ENCODE measurements at places on chromosomes 7 and 10.
A peak's percentile ranks its signal among the peaks of the same experiment; 100 is the strongest.

DNA sequence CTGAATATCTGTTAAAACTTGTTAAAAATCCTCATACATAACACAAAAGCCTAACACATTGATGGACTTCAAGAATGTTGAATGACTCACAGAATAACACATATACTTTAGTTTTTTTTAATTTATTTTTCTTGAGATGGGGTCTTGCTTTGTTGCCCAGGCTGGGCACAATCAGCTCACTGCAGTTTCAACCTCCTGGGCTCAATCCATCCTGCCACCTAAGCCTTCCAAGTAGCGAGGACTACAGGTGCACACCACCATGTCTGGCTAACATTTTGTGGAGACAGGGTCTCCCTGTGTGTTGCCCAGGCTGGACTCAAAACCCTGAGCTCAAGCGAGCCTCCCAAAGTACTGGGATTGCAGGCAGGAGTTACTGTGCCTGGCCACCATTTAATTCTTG is 28.1 kb downstream of the SUV39H2 start:
- DNase-seq: no peak

- DNase-seq: no peak
These were observed 1.6 kb downstream of the ATP6V0E2 start for GRCh38 chr7:149875396-149875795.

DNA sequence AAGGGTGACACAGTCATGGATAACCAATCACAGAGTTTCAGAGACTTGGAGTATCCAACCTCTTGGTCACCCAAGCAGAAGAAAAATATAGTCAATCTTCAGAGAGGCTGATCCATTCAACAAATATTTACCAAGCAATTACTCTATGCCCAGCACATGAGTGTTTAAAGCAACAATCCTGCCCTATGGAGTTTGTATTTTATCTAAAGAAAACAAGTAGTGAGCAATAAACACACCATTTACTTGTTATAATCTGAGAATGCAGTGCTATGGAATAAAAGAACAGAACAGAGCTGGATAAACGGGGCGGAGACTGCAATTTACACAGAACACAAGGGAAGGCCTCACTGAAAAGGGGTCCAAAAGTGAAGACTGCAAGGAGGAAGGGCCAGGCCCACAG is 63.8 kb downstream of the GRB10 start:
- peak; percentile 39 for DNase-seq

DNA sequence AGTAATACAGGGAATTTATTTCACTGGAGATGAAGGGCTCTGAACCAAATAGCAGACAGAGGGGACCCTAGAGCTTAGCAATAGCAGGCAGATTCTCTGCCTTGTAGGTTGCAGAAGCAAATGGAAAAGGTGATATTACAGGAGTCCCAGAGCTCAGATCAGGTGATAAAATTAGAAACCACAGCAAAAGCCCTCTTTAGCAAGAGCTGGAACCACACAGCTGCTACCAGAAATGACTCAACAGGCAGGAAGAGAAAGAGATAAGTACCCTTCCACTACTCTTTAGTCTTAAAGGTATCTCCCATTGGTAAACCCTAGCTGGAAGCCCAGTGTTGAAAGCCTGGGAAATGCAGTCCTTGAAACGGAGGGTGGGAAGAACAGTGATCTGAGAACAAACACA is 535.6 kb upstream of the GHITM start:
- DNase-seq: no peak

DNA sequence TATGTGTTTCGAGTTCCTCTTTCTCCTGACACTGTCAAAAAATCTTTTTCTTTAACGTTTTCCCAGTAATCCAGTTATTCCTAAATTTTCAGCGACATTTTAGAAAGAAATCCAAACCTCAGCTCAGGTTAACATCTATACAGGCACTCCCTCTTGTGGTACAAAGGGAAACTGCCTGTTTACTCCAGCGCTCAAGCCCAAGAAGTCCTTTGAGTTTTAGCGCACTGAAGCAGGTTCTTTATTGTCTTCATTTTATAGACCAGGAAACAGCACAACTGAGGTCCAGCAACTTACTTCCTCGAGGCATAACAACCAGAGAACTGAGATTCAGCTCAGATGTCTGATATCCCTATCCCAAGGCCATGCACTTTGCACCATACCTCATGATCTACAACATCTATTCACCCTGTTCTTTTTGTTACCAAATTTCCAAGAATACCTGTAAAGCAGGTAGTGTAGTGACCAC is 287.2 kb upstream of the MKLN1 start:
- peak; percentile 47 for DNase-seq

GRCh38 chr7:142077762-142078161 is 33.8 kb upstream of the MGAM2 start:
- DNase-seq: no peak

- no peak for DNase-seq
These were observed 5.3 kb downstream of the FGF8 start for GRCh38 chr10:101770331-101771215.

DNA sequence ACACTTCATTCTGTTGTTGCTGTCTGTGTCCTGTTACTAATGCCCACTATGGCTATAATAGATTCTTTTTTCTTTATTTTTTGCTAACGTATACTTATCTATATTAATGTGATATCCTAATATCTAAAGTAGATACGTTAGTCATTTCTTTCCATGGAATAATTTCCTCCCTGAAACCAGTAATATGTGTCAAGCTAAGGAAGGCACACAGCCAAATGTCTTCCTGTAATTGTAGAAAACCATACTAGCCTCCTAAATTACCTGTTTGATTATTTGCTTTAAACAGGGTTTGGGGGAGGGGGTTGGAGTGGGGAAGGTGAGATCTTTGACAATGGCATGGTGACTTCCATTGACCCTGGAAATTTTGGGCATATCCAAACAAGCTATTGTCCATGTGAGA is 56.4 kb downstream of the THNSL1 start:
- no peak for DNase-seq

- no peak for DNase-seq
These were observed 347.2 kb downstream of the CALN1 start for GRCh38 chr7:72064916-72065315.

GRCh38 chr10:6301488-6302075 is 98.8 kb downstream of the PFKFB3 start:
- DNase-seq: no peak

DNA sequence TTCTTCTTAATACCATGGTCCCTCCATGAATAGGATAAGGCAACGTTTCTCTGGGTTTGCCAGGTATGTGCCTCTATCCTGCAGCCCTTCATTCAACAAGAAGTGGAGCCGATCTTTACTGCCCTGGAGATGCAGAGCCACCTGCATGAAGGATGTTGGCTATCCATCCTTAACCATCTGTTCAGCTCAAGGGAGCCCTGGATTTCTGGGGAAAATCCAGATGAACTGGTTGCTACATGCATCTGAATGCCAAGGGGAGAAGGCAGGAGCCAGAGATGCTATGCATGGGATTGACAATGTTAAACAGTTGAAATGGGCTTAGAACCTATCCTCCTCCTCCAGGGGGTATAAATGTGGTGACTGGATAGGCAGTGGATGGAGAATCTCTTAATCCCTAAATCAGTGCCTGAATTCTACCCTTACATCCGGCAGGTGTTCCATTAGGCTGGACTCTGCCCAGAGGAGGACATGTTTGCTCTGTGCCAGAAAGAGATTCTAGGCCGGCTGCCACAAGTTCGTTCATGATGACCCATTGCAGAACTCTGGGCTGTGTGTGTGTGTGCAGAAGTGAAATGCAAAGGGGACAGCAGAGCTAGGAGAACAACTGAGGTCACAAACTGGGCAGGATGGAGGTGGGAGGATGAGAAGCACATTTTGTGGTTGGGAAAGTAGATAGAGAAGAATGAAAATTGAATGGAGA is 15.6 kb downstream of the CPED1 start:
- DNase-seq: no peak

- no peak for DNase-seq
These were observed 18.7 kb upstream of the DDIT4 start for GRCh38 chr10:72254813-72255568.

- no peak for DNase-seq
These were observed 92.5 kb downstream of the ELAPOR2 start for GRCh38 chr7:86966916-86967315.

DNA sequence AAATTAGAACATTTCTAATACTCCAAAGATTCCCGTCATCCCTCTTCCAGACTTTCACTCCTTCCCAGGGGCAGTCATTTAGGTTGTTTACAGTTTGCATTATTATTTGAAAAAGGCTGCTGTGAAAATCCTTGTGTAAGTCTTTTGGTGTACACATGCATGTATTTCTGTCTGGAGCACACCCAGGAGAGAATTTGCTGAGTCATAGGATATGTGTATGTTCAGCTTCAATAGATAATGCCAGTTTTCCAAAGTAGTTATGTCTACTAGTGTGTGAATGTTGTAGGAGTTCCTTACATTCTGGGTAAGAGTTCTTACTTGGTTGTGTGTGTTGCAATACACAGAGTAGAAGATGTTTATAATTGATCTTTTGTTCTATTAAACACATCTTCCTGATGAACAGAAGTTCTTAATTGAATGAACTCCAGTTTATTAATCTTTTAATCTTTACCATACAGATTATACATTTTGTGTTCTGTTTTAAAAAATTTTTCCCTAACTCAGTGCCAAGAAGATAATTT is 25.3 kb downstream of the CROT start:
- no peak for DNase-seq

- DNase-seq: no peak
These were observed 32.7 kb downstream of the IL6 start for GRCh38 chr7:22759721-22760120.

GRCh38 chr7:14389595-14389994 is 400.1 kb upstream of the ETV1 start:
- DNase-seq: peak; percentile 37

GRCh38 chr7:6651851-6652445 is 14.8 kb downstream of the ZNF316 start:
- DNase-seq: no peak

DNA sequence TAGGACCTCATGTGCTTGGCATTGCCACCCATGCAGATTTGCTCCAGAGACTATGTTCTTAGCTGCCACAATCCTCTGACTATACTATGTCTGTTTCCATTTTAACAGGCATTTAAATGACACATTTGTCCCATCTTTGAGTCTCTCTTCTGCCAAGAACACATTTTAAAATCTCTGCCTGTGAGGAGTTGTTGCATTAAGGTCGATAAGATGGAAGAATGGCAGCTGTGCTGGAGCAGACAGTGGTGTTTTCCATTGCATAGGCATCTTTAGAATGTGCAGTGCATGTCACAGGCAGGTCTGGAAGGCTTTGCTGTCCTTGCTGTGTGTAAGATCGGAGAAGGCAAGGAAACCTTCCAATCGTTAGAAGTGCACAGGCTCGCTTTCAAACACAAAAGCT is 70.9 kb upstream of the CELF2 start:
- DNase-seq: no peak

- DNase-seq: peak; percentile 54
These were observed 523 bp upstream of the CDH23 start for GRCh38 chr10:71396084-71396710.

- DNase-seq: no peak
These were observed 9.1 kb downstream of the TSPAN14 start for GRCh38 chr10:80462981-80463741.

GRCh38 chr7:132255115-132255797 is 321.0 kb downstream of the PLXNA4 start:
- DNase-seq: no peak

- no peak for DNase-seq
These were observed 4.1 kb downstream of the FBXO24 start for GRCh38 chr7:100590077-100590737.

DNA sequence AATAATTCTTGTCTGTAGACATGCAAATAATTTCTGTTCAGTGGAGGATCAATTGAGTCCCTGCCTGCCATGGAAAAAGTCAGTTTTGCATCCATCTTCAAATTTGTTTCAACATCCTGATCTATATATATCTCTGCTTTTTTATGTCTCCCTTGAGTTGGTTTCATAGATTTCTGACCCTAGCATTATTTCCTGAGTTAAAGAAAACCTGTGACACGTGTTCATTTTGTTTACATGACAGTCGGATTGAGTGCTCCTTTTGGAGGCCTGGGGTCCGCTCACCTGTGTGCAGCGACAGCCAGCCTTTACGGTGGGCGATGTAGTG is 674 bp downstream of the MRPS24 start:
- no peak for DNase-seq

- no peak for DNase-seq
These were observed 230.9 kb downstream of the CAMK1D start for GRCh38 chr10:12579954-12580858.

GRCh38 chr7:156609010-156609877 is 31.3 kb upstream of the RNF32 start:
- peak; percentile 88 for DNase-seq

DNA sequence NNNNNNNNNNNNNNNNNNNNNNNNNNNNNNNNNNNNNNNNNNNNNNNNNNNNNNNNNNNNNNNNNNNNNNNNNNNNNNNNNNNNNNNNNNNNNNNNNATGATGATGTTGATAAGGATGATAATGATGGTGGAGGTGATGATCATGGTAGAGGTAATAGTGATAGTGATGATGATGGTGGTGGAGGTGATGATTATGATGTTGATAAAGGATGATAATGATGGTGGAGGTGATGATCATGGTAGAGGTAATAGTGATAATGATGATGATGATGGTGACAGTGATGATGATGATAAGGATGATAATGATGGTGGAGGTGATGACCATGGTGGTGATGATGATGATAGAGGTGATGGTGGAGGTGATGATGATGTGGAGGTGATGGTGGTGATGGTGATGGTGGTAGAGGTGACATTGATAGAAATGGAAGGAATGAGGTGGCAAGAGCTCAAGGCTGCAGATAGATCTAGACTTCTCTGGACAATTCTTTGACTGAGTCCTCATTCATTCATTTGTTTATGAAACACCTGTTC is 47.8 kb downstream of the FAM20C start:
- DNase-seq: no peak

DNA sequence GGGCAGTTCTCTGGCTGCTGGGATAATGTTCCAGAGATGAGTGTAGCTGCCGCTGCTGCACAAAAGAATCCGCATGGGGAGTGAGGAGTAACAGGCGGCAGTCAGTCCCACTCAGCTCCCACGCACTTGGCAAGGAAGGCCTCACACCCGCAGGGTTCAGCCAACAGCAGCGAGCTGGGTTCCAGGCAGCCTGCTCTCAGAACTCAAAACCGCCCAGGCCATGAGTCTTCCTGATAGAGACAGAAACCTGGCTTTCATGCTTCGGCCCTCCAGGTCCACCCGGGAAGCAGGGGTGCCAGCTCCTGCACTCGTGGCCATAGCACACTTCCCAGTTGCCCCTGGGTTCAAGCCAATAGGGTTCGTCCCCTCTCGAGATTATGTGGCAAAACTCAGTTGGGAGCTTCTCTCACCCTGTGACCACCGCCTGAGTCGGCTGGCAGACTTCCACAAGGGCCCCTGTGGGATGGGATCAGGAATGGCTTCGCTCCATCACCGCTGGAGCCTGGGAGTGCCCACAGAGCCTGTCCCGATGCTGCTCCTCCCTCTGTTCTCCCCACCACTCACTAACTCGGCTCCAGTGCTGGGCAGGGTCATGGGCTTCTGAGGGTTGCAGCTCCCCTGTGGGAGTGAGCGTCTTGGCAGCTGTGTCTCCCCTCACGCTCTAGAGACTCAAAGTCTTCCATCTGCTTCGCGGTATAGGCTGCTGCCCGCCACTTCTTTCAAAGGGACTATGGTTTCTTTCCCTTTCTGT is 20.6 kb downstream of the CLRN3 start:
- DNase-seq: no peak

- DNase-seq: no peak
These were observed 14.8 kb downstream of the NFE2L3 start for GRCh38 chr7:26166684-26167266.

Measured in HuH-7.5 (cell line).